ENCODE measurements at places on chromosomes 12 and 14.

DNA sequence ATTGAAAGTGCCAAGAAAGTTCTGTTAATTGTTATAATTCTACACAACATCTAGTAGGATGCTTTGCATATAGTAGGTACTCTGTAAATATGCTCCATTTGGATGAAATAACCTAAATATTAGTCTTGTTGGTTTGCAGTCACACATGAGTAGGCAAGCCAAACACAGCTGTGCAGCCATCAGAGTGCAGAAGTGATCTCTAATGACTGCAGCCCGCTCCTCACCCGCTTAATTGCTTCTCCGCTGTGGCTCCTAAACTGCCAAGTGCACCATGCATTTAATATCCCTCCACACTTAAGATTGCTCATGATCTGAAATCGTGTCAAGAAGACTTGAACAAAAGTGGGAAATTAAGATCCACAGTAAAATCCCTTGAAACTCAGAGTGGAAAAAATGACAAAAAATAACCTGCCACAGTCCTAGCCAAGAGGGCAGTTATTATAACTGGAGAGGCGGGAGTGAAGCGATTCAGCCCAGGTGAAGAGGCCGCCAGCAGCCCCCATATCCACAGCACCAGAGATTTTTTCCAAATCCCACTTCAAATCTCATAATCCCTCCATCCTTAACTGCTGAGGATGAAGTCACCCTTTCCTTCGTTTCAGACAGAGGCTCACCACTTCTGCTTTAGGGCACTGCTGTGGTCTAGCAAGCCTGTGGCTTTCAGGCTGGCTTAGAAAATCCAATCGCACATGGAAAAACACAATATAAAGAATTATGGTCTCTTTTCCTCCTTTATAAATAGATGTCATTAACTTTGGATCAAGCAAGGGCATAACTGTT lies 69.5 kb downstream of the TMEM30B start:
- peak; percentile 97 for DNase-seq

DNA sequence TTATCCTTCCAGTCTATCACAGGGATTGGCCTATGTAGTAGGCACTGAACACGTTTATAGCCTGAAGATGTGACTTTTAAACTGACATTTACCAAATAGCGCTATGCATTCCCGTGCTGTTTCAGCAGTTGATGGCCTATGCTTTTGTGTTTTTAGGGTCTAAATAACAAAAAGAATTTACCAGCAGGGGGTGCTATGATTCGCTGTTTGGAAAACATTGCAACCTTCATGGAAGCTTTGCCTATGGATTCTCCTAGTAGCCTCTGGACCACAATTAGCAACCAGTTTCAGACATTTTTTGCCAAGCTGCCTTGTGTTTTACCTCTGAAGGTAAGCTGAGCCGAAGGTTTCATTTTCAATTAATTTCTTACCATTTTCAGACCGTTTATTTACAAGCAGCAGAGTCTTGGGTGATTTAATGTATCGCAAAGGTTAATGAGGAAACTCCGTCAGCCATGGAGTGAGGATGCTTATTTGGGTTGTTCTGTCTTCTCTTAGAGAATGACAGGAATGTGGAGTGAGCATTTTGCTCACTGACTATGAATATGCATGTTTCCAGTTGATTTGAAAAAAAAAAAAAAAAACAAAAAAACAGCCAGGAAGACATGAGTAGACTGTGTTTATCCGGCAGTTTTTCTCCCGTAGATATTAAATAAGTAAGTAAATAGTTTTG lies 133.1 kb downstream of the PRIMA1 start:
- DNase-seq = peak; percentile 26

- DNase-seq = no peak
Measured at GRCh38 chr12:119589097-119589496, 4.5 kb upstream of the TMEM233 start.

DNA sequence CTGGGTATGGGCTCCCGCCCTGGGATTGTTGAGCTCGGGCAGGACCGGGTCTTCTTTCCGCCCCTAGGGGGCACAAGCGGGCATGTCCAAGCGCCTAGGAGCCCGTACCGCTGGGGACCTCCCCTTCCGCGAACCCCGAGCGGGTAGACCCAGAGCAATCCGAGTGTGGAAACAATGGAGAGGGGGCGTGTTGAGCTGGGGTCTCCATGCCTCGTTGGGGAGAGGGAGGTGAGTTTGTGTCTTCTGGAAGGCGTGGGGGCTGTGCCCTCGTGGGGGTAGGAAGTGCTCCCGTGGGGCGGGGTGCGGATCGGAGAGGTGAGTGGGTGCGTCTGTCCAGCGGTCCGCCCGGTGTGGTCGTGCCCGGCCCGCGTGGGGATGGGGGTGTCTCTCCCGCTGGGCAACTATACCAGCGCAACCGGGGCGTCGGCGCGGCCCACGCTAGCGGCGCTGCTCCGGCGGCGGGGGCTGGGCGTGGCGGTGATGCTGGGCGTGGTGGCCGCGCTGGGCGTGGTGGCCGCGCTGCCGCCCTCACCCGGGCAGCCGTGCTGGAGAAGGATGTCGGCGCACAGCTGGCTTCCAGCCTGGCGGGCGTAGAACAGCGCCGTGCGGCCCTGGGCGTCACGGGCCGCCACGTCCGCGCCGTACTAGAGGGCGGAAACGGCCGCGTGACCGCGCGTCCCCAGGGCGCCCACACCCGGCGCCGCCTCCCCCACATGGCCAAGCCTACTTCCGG lies 12.2 kb downstream of the AGAP2 start:
- DNase-seq = peak; percentile 27

DNA sequence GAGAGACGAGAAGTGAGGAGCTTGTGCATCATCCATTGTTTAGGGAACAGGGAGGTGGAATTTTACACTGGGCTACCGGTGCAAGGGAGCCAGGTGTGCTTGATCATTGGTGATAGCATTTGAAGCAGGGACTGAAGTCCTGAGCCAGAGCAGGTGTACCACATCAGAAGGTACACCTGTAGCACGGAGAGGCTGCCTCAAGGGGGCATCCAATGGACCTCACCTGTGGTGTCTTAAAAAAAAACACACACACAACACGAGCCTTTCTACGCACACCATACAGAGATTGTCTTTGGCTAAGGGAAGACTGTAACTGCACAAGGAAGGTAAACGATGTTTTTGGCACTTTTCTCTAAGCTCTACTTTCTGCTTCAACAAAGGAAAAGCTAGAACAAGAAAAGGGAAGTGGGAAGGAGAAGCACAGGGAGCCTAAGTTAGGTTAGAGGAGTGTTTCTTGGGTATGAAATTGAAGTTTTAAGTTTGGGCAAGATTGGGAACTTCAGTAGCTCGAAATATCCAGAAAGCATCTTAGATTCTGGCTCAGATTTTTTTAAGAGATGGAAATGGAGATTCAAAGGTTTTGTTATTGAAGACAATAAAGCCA lies 334.3 kb upstream of the FBXO33 start:
- no peak for DNase-seq

GRCh38 chr12:111749391-111749790 lies 17.3 kb upstream of the ALDH2 start:
- DNase-seq = no peak

- no peak for DNase-seq
Measured at GRCh38 chr14:20791187-20791586, 10.1 kb downstream of the RNASE6 start.
